ENCODE measurements at places on chromosomes 6 and 20.

DNA sequence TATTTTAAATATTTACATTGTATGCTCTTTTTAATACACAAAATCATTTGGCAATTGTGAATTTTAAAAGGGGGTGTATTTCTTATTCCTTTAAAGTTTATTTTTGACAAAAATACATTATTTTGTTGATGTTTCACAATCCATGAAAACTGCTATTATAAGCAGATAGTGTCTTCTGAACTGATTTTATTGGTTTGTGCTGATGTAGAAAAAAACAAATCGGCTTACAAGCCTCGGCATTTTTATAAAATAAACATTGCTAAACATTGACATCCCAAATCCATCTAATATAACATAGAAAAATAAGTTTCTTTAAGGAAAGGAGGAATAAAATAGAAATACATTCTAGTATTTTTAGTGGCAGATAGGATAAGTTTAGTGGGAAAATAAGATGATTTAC, 634.7 kb downstream of the GRIK2 start:
- no peak for DNase-seq

- DNase-seq: no peak
Observed at GRCh38 chr20:49538950-49539349, 29.0 kb downstream of the PTGIS start.

GRCh38 chr6:148947621-148948444, 201.0 kb downstream of the UST start:
- DNase-seq: peak; percentile 42

DNA sequence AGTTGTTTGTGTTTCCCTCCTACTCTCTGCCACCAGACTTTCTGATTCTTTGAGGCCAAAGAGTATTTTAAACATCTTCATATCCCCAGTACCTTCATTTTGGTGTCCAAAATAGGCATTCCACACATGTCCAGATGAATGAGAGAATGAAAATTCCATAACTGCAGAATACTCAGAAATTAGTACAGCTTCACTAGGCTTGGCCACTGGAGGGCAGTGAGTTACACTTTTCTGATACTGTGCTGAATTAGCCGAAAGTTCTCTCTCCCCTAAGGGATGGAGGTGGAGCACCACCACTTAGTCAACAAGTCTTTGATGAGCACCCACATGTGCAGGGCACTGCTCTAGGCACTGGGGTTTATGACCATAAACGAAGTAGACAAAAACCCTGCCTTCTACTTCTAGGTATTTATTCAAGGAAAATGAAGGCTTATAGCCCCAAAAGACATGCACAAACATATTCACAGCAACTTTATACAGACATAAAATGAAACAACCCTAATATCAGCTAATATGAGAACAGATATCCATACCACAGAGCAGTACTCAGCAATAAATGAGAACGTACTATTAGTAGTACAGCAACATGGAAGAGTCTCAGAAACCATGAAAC, 46.1 kb upstream of the TMEM217 start:
- no peak for DNase-seq

DNA sequence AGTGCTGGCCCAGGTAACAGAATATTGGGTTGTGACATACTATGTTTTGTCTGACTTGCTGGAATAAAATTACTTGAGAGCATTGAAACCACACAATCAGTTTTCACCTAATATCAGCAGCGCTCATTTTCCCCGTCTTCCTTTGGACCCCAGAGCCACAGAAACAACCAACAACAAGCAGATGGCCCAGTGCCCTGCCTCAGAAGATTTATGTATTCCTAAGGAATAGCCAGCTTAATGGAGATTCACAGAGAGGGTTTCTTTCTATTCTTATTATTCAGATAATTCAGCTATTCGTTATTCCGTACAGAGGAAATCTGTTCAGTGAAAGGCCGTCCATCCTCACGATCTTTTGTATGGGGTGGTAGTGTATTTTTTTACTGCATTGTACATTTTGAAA, 154.8 kb downstream of the TMEM242 start:
- DNase-seq: no peak

DNA sequence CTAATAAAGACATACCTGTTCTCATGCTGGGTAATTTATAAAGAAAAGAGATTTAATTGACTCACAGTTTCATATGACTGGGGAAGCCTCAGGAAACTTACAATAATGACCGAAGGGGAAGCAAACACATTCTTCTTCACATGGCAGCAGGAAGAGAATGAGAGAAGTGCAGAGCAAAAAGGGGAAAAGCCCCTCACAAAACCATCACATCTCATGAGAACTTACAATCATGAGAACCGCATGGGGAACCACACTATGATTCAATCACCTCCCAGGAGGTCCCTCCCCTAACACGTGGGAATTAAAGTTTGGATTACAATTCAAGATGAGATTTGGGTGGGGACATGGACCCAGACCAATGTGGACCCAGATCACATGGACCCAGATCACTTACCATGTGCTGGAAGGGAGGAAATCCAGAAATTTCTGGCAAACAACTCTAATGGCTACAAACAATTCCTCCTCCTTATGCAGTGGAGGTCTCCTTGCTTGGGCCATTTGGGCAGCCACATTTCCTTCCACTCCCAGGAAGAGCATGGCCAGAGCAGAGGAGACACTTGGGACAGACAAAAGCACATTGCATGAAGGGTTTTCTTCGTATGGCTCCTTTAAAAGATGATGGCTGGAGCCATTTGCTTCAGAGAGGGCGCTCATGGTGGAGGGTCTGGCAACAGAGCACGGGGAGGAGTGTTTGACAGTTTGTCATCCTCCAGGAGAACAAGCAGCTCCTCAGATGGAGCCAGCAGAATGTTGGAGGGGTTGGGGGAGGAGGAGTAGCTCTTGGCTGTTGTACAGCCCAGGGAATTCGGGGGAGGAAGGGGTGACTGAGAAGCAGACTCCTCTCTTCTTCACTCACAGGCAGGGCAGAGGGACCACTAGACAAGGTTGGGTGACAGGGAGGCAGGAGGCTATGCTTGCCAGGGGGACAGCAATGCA, 30.4 kb downstream of the SERPINB9 start:
- DNase-seq: no peak

DNA sequence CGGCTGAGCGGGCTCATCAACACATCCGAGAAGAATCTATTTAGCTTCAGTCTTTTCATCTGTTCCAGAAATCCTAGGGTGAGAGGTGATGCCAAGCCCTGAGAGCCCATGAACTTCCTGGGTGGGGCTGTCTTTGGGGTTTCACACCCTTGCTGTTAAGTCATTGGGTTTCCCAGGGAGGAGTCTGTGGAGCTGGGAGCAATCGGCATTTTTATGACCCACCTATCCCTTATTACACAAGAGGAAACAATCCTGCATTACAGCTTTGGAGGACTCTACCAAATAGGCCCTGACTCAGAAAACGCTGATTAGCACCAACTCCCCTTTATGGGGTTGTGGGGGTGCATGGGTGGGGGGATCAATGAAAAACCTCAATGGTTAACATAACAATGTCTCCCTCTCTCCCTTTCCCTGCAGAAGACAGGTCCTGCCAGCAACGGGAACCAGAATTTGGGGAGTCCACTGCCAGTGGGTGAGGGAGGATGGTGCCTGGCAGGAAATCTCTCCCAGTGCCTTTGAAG, 46.3 kb downstream of the EZR start:
- no peak for DNase-seq

DNA sequence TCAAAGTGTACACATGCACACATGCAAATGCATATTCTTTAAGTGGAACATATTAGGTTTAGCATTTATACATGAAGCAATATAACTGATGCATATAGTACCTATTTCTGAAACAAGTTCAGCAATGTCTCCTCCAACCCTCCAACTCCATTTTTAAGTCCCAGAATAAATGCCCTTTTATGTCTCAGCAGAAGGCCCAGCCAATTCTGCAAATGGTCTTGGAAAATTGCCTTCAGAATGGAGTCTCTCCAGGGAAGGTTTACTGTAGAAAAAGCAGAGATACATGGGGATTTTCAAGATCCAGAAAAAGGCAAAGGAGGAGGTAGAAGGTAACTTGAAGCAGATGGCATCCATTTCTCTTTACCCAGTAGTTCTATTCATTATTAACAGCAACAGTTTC, 633.3 kb downstream of the MAFB start:
- DNase-seq: no peak

- no peak for DNase-seq
Observed at GRCh38 chr6:11043961-11044711, at the start of gene ELOVL2. Gene ELOVL2 (minus strand): TSS chr6:11044305. CDS start chr6:11044230, 75 bp downstream.

GRCh38 chr6:141552031-141552430, 580.7 kb upstream of the GJE1 start:
- DNase-seq: no peak

DNA sequence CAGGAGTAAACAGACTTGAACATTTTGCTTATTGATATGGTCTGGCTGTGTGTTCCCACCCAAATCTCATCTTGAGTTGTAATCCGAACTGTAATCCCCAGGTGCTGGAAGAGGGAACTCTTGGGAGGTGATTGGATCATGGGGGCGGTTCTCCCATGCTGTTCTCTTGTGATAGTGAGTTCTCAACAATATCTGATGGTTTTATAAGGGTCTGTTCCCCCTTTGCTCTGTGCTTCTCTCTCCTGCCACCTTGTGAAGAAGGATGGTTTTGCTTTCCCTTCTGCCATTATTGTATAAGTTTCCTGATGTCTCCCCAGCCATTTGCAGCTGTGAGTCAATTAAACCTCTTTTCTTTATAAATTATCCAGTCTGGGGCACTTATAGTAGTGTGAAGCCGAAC, 40.0 kb downstream of the MYLIP start:
- no peak for DNase-seq

- no peak for DNase-seq
Observed at GRCh38 chr20:51752343-51752951, 15.7 kb downstream of the ATP9A start.

- DNase-seq: no peak
Observed at GRCh38 chr6:47743744-47744143, 38.1 kb upstream of the OPN5 start.

DNA sequence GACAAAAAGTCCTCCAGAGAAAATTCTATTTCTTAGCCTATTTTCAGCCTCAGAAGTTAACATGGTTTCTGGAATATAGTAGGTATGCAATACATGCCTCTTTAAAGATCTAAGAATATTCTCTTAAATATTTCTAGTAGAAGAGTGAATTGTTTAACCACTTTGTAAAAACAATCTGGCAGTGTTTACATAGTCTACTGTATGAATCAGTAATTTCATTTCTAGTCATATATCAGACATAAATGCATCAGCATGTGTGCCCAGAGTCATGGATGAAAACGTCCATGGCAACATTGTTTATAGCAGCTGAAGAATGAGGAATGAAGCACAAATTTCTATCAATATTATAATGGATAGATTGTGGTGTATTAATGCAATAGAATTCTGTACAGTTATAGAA, 124.9 kb downstream of the NKAIN2 start:
- no peak for DNase-seq

DNA sequence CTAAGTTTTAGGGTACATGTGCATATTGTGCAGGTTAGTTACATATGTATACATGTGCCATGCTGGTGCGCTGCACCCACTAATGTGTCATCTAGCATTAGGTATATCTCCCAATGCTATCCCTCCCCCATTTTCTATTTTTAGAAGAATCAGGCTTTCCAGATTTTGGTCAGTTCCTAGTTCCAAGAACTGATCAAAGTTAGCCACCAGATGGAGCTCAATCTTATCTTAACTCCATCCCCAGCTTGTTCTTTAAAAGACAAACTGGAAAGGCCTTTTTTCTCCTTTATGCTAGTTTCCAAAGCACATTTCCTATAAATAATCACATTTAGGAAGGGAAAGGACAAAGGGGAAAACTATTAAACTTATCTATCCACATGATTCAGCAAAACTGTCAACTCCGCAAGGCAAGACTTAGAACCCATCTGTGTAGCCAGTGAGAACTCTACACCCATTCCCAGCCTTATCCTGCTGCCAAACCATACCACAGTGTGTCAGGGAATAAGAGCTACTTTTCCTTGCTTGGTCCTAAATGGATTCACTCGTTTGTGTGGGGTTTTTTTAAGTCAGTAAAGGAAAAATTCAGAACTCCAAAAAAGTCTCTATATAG, 22.8 kb upstream of the KHDC1 start:
- DNase-seq: no peak

DNA sequence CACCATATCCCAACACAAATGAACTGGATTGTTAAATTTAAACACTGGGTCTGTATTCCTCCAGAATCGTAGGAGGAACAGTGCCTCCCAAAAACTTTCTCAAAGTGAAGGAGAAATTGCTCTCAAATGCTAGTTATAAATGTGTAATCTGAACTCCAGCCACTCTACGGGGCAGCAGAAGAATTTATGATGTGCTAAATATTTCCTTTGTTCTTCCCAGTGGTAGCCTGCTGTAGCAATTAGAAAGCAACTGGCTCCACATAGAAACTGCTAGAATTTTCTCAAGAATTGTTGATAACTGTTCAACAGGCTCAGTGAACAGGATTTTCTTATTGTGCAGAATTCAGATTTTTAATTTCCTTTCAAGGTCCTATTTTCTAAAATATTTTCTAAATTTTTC, 49.8 kb upstream of the EYA4 start:
- DNase-seq: no peak

DNA sequence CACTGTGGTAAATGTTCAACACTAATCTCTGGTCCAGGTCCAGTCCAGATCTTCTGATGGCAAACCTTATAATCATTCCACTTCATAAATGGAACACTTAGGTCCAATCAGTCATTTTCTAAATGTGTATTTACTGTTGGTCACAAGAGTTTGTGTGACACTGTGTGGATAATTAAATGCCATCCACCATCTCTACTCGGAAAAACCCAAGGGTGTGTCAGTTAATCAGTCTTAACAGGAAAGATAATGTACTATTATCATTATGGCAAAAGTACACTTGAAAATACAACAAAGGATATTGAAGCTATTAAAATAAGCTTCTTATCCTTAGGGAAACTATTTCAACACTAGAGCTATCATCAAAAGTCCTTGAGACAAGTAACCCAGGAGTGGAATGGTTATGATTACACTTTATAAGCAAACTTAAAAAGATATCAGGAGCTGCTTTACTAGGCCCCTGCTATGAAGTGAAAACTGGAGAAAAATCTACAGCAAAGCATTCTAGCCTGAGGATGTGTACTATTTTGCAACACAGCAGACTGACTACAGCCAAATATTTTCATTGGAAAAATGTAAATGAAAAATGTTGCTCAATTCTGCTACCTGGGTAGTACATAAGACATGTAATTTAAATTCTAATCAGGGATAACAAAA, 227.9 kb downstream of the LAMA2 start:
- no peak for DNase-seq

- no peak for DNase-seq
Observed at GRCh38 chr6:42511803-42512422, 51.9 kb upstream of the UBR2 start.

DNA sequence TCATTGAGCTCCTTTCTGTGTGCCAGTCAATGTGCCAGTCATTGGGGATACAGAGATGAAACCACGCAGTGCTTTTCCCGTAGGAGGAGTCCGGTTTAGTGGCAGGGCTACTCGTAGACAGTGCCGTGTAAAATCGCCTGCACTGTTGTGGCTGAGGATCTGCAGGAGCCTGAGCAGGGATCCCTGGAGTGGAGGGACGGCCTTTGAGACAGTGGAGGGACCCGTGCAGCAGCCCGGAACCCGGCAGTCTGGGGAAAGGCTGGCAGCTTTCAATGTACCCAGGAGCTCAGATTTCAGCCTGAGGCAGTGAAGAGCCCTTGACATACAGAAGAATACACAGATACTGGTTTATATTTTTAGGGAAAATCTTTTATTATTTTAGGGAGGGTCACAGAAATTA, 203.3 kb downstream of the ARID1B start:
- no peak for DNase-seq
